ENCODE measurements at places on chromosomes 3 and 15.

DNA sequence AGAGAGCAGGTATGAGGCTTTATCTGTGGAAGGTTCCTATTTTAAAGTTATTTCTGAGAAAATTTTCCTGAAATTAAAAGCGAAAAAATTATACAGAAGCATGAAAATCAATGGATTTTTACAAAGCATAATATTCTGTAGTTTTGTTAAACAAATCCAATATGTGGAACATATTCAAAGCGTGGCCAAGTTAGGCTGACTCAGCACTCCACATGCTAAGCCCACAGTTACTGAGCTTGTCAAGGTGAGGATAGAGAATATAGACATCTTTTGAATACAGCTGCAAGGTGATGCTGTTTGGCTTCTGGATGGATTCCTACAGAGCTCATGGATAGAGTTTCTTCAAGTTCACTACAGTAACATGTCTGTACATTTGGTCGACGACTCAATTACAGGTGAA lies 302.5 kb downstream of the C3orf38 start:
- DNase-seq, result no peak

DNA sequence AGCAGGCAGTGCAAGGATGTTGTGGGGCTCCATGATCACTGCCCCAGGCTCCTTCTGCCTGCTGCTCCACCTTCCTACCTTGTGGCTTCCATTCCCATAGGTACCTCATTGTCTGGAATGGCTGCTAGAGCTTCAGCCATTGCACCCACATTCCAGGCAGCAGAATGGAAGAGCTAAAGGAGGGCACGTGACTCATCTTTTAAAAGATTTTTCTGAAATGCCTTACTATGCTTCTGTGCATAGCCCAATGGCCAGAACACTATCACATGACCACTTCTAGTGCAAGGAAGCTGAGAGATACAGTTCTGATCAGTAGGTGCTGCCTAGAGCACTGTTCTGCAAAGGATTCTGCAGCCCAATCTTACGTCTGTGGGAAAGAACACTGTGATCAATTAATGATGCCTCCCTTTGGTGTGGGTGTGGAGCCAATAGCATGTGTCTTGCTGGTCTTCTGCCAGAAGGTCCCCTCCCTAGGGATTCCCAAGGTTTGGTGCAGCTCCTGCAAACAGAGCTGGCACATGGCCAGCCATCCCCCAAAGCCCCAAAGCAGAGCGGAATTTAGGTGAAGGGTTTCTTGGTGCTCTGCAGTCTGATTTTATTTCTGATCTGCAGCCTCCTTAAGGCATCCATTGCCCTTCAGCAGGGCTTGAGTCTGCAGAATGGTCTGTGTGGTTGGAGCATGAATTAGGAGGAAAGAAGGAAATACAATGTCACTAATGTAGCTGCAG lies 34.4 kb downstream of the SPSB4 start:
- no peak for DNase-seq

DNA sequence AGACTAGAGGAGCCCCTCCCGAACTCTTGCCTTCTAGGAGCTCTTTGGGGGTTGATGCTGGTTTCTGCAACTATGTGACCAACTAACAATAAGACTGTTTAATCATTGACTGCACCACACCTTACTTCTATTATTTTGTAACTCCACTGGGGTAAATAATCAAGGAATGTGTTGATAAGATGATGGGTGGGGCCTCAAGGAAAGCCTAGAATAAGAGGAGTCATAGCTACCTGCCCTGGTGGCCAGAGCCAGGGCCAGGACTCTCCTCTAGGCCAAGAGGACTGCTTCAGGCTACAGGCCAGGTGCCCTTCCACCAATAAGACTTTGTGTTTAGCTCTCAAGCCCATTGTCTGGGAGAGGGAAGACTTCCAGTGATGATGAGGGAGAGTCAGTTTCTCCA lies 41.2 kb upstream of the PIAS1 start:
- DNase-seq, result no peak

DNA sequence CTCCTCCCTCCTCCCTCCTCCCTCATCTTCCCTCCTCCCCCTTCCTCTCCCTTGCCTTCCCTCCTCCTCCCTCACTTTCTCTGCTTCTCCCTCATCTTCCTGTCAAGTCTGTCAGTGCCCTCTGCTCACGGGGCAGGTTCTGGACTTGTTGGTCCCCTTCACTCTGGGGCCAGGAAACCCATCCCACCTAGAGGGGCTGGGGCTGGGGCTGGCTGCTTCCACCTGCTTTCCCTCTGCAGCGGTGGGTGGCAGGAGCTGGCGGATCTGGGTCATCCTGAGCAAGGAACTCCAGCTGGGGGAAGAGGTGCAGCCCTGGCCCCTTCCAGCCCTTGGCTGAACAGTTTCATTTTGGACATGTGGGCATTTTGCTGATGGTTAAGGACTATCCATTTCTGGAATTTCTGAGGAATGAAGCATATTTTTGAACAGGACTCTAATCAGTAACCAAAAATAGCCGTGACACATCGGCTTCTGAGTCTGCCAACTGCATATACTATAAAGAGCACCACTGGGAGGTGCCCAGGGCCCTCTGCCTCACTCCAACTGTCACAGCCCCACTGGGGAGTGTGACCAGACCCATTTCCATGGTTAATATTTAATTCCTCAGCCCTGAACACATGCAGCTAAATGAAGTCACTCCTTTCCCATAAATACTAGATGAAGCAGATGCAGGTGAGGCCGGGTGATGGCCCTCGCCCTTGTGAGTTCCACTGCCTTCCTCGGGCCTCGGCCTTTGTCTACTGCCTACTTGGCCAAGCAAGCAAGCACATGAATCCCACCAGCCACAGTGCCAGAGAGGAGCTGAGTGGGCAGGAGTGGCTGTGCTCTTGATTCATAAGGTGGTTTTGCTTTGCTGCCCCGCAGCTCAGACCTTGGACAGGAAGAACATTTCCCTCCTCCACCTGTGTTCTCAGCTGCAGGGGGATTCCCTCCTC lies 39.8 kb downstream of the CHDH start:
- no peak for DNase-seq

DNA sequence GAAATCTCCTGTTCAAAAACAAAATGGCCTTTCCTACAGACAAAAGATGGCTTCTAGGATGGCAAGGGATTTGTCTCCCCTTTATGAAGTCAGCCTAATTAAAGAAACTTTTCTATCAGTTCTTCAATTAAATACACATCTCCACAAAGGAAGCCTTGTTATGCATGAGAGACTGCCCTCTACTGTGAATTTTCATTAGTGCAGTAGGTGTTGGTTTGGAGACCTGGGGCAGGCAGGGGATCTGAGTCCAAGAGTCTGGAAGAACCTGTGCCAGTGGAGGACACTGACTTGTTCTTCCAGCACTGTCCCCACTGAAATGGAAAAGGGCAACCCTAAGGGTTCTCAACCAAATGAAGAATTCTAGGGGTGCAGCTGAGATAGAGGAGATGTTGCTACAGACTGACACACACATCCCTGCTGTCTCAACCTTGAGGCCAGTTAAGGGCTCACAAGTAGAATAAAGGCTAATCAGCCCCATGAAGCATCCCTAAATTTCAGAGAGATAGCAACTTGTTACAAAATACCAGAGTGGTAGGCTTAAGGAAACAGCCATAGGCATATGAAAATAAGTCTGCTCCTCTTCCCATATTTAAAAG lies 174.0 kb upstream of the PRICKLE2 start:
- DNase-seq, result peak; percentile 42

DNA sequence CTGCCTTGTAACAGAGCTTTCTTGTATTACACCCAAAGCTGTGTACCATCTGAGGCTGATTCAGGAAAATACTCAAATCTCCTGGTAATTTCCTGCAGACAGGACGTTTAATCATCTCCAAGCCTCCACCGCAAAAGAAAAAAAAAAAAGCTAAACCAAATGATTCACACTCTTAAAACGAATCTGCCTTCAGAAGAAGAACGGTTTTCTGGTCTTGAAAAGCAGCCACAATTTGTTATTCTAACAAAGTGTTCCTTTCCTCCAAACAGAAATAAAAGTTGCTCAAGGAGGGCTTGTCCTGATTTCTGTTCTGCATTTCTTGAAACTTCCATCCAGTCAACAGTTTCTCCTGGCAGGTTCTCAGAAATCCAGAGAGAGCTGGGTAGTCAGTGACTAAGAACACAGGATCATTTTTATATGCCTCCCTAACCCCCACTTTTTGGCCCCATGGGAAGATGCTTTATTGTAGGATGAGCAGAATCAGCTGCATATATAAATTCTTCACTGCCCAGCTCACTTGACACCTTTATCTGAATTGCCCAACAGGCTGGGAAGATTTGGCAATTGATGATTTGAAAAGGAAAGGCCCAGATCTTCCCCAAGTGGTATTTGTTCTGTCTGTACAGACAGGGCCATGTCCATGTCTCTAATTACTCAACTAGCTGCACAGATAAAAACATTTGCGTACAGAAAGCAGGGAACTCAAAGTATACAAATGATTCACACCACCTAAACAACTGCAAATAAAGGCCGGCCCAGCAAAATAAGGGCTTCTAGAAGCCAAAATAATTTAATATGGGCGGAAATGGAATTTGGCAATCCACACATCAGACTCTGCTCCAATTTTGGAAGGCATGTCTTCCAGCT lies 41.0 kb upstream of the PRICKLE2 start:
- no peak for DNase-seq

GRCh38 chr15:50246631-50247030 lies 18.9 kb downstream of the HDC start:
- DNase-seq, result no peak

DNA sequence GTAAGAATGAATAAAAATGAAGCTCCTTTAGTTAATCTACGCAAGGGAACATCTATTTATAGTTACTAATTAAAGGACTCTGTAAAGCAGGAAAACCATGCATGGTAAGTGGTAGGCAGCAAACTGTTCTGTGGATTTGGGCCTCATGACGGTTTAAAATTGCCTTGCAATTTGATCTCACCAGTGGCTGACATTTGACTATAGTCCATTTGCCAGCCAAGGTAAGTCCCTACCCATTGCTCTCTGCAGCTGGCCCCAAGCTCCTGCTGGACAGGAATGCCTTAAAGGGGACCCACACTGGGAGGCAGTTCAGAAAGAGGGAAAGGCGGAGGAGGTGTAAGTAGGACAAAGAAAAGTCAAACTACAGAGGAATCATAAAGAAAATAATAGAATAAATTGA lies 203.3 kb downstream of the PLCL2 start:
- DNase-seq, result no peak

- DNase-seq, result no peak
Measured at GRCh38 chr3:197010556-197011351, 18.9 kb downstream of the MELTF start.

Data from NCI-H146 (cell line).